Stimulated activated CD8-positive, alpha-beta memory T cell treated with anti-CD3 and anti-CD28 coated beads, Interleukin-2, amount 100 ng/mL, for 1 hour (primary cell): ENCODE measurements at places on chromosomes 11 and 22.

GRCh38 chr11:68659158-68659921 lies 25.0 kb upstream of the GAL start:
- no peak for DNase-seq

GRCh38 chr22:31623592-31624304 lies 38.3 kb downstream of the PISD start:
- DNase-seq: no peak

DNA sequence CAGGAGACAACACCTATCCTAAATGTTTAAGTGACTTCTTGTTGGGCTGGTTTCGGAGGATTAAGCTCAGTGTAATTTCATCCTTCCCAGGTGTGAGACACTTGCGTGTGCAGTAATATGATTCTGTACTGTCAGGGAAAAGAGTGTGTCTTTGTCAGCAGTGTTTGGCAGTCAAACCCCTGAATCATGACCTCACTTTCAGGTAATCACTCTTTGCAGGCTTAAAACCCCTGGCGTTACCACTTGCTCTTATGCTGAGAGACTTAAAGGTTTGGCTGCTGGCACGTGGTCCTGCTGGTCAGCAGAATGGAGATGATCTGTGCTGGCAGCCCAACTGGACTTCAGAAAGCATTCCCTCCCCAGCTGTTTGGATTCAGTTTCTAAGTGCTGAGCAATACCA lies 56.1 kb downstream of the APIP start:
- no peak for DNase-seq

DNA sequence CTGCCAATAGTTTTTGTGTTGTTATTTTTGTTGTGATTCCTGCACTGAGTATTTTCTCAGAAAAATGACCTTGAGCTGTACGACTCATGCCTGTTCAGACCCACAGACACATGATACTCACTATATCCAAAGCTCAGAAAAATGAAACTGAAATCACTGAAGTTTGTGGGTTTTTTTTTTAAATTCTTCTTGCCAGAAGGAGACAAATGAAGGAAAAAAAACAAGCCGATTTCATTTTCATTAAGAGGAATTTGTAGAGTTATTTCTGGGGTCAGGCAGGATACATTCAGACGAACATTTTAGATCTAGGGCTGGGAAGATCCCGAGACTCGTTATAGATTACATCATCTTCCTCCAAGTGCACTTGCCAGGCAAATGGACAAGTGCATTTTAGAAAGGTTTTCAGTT lies 60.4 kb downstream of the BMAL1 start:
- DNase-seq: no peak

DNA sequence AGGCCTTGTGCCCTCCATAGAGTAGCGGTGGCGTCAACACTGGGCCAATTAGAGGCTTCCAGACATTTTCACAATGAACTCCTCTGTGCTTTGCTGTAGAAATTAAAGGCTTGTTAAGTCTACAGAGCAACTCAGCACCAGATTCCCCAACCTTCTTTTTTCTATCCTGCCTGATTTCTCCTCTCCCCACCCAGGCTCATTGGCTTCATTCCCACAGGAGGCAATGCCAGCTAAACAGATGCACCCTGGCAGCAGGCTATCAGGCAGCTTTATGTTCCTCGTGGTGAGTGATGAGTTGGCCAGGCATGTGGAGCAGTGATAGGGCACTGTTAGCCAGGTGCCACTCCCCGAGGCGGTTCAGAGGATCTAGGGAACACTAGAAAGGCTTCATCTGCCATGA lies 4.8 kb downstream of the DIXDC1 start:
- no peak for DNase-seq

- no peak for DNase-seq
Measured at GRCh38 chr11:18798799-18799469, 7.3 kb upstream of the PTPN5 start.

DNA sequence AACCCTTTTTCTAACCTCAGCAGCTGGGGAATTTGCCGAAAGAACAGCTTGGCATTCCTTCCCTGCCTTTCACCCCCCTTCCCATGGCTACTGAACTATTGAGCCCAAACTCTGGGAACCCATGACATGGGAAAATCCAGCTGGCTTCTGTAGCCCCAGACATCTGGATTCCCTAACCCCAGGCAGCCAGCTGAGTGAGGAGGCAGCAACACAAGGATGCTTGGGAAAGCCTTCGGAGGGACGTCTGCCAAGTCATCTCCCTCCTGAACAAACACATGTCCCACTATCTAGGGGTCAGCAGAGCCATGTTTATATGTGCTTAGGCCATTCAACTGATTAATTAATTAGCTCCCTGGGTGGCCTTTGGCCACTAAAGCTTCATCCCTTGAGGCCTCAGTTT lies 21.6 kb downstream of the LRRC55 start:
- no peak for DNase-seq

DNA sequence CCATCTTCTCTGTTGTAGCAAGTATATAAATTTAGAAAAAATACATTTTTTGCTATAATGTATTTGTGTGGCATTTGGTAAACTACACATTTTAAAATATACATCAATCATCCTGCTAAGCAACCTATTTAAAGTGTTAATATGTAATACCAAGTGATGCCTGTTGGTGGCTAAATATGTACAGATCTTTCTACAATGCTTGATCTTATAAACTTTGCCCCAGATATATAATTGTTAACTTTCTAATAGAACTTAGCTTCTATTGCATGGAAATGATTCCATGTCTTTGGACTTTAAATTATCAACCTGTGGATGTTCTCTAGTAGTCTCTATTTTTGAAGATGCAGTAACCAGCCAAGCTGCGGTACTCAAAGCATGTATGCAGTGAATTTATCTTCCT lies 1260.4 kb upstream of the RAG2 start:
- DNase-seq: no peak

GRCh38 chr11:75200051-75200450 lies 40.5 kb upstream of the TPBGL start:
- DNase-seq: no peak

- DNase-seq: no peak
Measured at GRCh38 chr11:66970371-66970806, 4.7 kb upstream of the C11orf86 start.
